Right lung (tissue), 10 donors: ENCODE measurements at places on chromosomes 7 and 10. TPM values are rescaled to one million over a fixed set of nuclear protein-coding genes. Genes with fewer than 3 reads are reported as not detected.

DNA sequence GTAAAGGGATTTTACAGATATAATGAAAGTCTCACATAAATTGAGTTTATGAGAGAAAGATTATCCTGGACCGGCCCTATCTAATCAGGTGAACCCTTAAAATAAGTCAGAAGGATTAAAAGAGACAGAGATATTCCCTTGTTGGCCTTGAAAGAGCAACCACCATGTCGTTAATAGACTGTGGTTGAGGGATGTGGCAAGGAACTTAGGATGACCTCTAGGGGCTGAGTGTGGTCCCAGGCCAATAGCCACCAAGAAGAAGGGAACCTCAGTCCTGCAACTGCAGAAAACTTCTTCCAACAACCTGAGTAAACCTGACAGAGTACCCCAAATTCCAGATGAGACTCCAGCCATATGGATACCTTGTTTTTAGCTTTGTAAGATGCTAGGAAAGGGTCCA, 121.5 kb downstream of the POLR1F start:
- DNase-seq = no peak

GRCh38 chr7:137287651-137288258, 55.8 kb downstream of the PTN start:
- DNase-seq = no peak

Gene CPA2
- 0.21 TPM for polyA plus RNA-seq

DNA sequence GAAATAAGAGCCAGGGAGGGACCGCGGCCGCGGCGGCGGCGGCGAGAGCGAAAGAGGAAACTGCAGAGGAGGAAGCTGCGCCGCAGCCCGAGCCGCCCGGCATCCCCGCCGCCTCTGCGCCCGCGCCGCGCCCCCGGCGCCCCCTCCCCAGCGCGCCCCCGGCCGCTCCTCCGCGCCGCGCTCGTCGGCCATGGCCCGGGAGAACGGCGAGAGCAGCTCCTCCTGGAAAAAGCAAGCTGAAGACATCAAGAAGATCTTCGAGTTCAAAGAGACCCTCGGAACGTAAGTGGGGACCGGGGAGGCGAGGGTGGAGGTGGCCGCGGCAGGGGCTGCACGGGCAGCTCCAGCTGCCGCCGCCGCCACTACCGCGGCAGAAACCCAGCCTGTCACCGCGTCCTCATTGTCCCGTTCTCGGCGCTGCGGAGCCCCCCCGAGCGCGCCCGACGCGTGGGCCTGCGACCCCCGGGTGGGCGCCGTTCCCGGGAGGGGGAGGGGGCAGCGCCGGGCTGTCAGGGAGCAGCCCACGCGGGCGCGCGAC, 351 bp downstream of the CAMK1D start:
- DNase-seq = no peak

Gene COL28A1
- 3.1 TPM for polyA plus RNA-seq

Gene MMP21
- 0.94 TPM for polyA plus RNA-seq

GRCh38 chr10:107425931-107426553, 261.5 kb upstream of the SORCS1 start:
- no peak for DNase-seq

GRCh38 chr7:109663806-109664205, 1094.1 kb downstream of the DNAJB9 start:
- no peak for DNase-seq

- no peak for DNase-seq
Measured at GRCh38 chr7:17054836-17055235, 173.1 kb upstream of the AGR3 start.

Gene IL2RA
- polyA plus RNA-seq = 0.20 TPM

Gene GIMAP1
- 5.7 TPM for polyA plus RNA-seq

- peak; percentile 55 for DNase-seq
Measured at GRCh38 chr7:20348125-20348807, 17.6 kb downstream of the ITGB8 start.

- no peak for DNase-seq
Measured at GRCh38 chr10:3902054-3902808, 117.2 kb upstream of the KLF6 start.

Gene CUZD1
- 2.0 TPM for polyA plus RNA-seq

Gene TSPAN33
- 4.8 TPM for polyA plus RNA-seq

- no peak for DNase-seq
Measured at GRCh38 chr7:105664816-105665525, 83.7 kb upstream of the EFCAB10 start.

DNA sequence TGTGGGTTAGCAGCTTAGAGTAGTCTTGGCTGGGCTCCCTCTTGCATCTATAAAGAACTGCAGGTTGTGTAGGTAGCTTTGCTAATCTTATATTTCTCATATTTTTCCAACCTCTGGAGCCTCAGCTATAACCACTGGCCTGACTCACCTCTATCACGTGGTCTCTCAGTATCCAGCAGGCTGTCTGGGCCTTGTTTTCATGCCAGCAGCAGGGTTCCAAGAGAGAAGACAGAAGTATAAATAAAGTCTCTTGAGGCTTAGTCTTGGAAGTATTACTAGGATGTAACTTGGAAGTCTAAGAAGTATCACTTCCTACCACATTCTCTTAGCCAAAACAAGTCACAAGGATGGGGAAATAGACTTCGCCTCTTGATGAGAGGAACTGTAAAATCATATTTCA, 73.3 kb downstream of the WIPF3 start:
- no peak for DNase-seq

DNA sequence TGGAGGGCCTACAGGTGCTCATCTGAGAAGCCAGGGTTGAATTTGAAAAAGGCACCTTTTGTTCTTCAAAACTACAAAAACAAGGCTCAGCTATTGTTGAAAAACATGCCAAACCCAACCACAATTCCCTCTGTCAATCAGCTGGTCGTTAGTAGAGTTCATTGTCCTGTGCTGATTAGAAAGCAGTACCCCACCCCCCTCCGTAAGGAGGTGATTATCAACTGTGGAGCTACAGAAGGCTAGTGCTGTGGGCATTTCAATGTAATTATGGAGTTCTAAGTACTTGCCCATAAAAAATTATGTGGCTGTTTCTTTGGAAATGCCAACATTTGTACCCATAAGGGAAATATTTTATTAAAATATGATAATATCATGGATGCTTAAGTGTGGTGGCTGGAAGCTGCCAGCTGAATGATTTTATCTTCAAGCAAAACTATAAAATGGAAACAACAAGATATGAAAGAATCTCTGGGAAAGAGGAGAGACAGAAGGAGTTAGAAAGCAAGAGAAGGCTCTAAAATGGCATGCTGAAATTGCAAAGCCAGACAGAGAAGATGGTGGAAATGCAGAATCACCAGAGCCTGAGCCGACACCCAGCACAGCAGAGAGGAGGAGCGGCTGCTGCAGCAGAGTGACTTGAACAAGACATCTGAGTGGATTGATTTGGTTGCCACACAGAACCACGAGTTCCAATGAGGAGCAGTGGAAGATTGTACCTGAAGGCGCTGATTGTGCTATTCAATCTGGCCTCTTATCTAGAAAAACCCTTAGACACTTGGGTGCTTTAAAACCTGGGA, 179.5 kb upstream of the LRGUK start:
- DNase-seq = no peak

DNA sequence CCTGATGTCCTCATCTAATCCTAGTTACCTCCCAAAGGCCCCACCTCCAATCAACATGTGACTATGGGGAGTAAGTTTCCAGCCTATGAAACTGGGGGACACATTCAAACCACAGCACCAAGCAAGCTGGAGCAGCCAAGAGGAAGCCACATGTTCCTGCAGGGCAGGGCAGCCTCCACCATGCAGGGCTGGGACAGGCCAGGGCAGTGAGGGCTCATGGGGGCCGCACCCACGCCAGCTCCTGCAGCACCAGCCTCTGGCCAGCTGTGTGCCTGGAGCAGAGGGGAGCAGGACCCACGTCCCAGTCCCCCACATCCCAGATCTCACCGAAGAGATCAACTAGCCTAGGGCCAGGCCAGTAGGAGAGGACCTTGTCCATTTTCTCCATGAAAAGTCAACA, 85.9 kb upstream of the INSIG1 start:
- no peak for DNase-seq

- no peak for DNase-seq
Measured at GRCh38 chr7:134836447-134836846, 57.0 kb downstream of the CALD1 start.

DNA sequence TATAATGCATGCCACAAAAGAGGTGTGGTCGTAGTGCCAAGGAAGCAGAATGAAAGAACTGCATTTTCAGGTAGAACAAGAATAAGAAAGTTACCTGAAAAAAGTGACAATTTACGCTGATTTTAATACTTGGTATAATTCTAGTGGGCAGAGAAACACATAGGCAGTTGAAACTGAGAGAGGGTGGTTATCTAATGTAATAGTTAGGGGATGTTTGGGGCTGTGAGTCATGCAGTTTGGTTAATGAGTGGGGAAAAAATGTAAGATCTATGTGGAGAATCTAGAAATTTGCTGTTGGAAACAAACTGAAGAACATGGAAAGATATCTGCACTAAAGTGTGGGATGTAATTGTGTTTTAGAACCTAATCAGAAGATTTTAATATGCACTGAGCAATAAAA, 33.7 kb downstream of the ZNF37A start:
- DNase-seq = no peak

GRCh38 chr10:100327007-100327717, 2.9 kb downstream of the PKD2L1 start:
- DNase-seq = no peak

GRCh38 chr10:125797424-125797823, 21.8 kb upstream of the MMP21 start:
- DNase-seq = no peak

DNA sequence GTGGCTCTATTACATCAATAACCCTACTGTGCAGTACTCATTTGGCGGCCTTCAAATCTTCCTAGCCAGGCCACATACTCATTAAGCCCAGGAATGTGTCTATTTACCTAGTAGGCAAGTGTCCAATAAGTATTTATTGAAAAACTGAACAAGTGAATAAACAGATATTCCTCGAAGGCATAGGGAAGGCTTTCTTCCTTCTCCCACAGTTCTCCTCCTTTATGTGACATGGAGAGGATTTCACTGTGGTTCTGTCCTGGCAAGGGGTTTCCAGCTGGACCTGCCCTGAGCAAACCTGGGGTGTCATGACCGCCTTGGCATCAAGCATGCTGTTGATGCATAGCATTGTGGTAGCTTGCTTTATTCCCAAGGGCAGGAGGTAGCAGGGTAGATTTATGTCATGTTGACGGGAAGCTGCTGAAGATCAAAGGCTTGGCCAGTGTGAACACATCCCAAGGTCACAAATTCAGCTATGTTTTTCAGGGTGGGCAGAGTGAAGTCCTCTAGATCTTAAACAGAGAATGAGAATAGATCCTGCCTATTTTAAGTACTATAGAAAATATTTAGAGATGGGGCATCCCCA, 195.1 kb downstream of the INHBA start:
- DNase-seq = no peak

Gene ASNS
- 42.8 TPM for polyA plus RNA-seq

DNA sequence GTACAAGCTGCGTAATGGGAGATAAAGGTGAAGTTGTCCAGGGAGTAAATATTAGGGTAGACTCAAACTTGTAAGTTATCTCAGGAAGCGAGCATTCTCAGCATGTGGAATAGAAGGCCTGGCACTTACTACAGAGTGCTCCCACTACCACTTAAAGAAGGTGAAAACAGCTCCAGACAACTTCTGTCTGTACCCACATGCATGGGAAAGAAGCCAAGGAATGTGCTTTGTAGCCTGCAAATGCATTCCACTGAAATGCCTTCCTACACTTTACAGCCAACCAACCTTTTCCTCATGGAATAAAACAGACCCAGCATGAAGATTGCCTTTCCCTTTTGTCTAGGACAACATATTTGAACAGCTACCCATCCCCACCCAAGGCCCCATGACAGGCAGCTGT, 45.4 kb upstream of the NPSR1 start:
- DNase-seq = no peak

DNA sequence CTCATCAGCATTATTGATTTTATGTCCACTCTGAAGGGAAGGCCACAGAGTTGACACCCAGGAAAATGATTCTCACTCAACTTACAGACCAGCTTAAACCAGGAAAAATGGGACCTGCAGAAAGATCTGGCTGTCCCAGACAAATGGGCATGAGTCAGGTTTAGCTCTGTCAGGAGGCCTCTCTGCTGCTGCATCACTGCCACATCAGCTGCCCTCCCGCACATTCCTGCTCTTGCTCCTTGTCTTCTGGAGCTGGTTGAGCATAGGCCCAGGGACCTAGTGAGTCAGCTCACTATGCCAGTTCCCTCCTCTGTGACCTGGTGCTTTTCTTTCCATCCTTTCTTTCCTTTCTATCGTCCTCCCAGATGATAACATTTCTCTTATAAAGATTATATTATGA, 18.8 kb upstream of the SMNDC1 start:
- DNase-seq = no peak

Gene HOXA10
- 0.94 TPM for polyA plus RNA-seq

DNA sequence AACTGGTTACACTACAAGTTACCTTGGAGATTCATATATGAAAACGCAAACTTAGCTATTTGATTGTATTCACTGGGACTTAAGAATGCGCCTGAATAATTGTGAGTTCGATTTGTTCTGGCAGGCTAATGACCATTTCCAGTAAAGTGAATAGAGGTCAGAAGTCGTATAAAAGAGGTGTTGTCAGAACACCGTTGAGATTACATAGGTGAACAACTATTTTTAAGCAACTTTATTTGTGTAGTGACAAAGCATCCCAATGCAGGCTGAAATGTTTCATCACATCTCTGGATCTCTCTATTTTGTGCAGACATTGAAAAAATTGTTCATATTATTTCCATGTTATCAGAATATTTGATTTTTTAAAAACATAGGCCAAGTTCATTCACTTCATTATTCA, 9.3 kb downstream of the STEAP1 start:
- no peak for DNase-seq

DNA sequence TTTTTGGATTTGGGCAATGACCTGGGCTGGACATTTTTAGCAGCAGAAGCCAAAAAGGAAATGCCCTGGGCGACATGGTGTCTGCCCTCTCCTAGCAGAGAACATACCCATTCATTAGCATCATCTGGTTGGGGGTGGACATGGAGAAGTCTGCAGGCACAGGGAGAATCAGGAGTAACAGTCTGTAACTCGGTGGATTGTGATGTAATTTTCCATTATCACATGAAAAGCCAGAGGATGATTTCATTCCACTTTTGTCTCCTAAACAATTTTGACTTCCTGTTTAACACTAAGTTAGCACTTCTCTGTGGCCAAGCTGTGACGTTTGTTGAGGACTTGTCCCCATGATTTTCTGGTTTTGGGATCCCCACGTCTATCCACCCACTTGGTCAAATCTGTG, 153.8 kb upstream of the HABP2 start:
- DNase-seq = no peak

Gene LRRC4
- 15.2 TPM for polyA plus RNA-seq

GRCh38 chr7:25314731-25315267, 86.5 kb upstream of the NPVF start:
- DNase-seq = no peak

GRCh38 chr10:127151981-127152699, 44.3 kb downstream of the INSYN2A start:
- DNase-seq = peak; percentile 12

DNA sequence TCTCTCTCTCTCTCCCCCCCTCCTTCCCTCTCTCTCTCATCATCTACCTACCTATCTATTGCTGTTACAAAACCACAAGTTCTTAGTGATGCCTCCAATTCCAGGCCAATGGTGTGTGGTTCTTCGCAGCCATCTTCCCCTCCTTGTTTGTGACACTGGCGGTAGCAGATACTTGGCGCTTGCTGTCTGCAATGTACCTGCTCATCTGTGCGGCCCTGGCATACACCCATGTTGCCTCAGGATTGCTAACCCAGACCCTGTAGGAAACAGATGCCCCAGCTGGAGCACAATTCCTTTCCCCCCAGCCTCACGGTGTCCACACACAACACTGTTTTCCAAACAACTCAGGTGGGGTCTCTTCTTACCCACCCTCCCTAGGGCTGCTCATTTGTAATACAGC, 13.6 kb upstream of the DPYSL4 start:
- no peak for DNase-seq
